A549 treated with ZK216348 at 1 μM for 4 hours (cell line): ENCODE measurements at places on chromosomes 1 and 21. TPM values are rescaled to one million over a fixed set of nuclear protein-coding genes. Genes with fewer than 3 reads are reported as not detected.

The TINAGL1 gene
- 0.60 to 1.4 TPM (median 0.86 TPM) in 5 replicates for total RNA-seq

The AADACL3 gene
- total RNA-seq = not detected in 5 replicates

The OR6K3 gene
- total RNA-seq = not detected in 5 replicates

The S100A9 gene
- total RNA-seq = 0.29 to 1.1 TPM in 2 of 5 replicates, not detected in the others

The NES gene
- 1.2 to 1.3 TPM (median 1.3 TPM) in 5 replicates for total RNA-seq

The RABGAP1L gene
- total RNA-seq = 4.4 to 7.9 TPM (median 5.5 TPM) in 5 replicates

The S100A3 gene
- total RNA-seq = 86.7 to 117 TPM (median 103 TPM) in 5 replicates

The TNNT2 gene
- 0.34 TPM in 1 of 5 replicates, not detected in the others for total RNA-seq

The NGF gene
- total RNA-seq = 1.6 to 2.4 TPM (median 1.8 TPM) in 5 replicates

The RGSL1 gene
- not detected in 5 replicates for total RNA-seq

The GJA8 gene
- not detected in 5 replicates for total RNA-seq

The CHIA gene
- not detected in 5 replicates for total RNA-seq

The OR2T5 gene
- total RNA-seq = not detected in 5 replicates

The APCS gene
- total RNA-seq = not detected in 5 replicates
